ENCODE measurements at places on chromosomes 6 and 20.
A peak's percentile ranks its signal among the peaks of the same experiment; 100 is the strongest.

GRCh38 chr20:9474835-9475415 lies 39.5 kb upstream of the LAMP5 start:
- no peak for DNase-seq

DNA sequence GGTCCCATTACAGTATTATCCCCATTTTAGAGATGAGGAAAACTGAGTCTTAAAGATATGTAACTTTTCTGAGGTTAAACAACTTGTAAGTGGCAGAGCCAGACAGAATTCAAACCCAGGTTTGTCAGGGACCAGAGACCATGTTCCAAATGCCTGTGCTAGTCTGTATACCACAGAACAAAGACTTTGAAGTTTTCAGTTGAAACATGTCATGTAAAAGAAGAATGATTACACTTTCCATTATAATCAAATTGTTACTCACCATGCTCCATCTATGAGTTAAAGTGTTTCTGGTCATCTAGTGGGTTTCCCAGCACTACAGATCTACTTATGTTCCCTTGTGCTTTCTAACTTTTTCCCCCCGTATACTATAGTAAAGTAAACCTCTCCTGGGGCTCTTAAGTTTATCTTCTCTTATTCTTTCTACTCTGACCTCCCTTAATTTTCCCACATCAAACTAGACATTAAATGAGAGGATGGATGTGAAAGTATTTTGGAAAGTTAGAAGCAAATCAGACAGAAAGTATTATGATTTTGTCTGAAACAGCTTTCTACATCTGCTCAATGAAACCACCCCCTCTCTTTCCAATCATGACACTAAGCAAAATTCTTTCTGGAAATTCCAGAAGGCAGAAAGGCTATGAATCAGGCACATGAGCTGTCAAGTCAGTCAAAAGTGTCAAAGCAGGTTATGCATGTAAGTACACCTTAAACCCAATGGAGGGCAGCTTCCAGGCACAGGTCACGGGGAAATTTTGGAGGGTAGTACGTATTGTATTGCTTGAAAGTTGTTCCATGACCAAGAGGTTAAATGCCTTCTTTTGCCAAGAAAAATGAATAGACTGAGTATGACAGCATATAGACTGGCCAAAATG lies 132.7 kb upstream of the MAP3K7 start:
- DNase-seq: no peak

DNA sequence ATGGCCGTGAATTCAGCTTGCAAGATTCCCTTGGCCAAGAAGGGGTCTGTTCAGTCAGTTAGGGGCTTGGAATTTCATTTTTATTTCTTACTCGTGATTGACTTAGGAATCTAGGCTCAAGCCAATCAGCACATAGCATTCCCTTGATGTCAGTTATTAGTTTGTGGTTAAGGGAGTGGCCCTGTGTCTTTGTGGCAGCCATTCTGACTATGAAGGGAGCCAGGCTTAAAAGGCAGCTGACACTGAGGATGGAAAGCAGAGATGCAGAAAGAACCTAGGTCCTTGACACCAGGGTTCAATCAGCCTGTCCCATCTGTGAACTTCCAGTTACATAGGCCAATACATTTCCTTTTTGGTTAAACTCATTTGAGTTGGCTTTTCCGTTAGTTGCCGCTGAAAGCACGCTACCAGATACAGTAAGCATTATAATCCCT lies 48.1 kb downstream of the MCUR1 start:
- DNase-seq: peak; percentile 69

- no peak for DNase-seq
Observed at GRCh38 chr6:48389146-48390043, 278.4 kb upstream of the PTCHD4 start.

GRCh38 chr6:168724669-168725570 lies 283.9 kb downstream of the SMOC2 start:
- DNase-seq: no peak

- DNase-seq: peak; percentile 80
Observed at GRCh38 chr6:113476937-113477839, 380.0 kb upstream of the MARCKS start.

DNA sequence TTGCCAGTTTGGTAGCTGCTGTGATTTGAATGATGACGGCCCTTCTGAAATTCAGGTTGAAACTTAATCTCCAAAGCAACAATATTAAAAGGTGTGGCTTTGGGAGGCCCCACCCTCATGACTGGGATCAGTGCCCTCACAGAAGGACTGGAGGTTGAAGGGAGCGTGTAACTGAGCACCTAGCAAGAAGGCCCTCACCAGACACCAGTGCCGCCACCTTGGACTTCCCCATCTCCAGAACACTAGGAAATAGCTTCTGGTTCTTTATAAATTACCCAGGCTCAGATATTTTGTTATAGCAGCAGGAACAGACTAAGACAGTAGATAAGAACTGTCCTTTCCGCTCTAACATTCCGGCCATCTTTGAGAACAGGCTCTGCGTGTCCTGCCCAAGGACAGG lies 243.1 kb downstream of the DLL1 start:
- DNase-seq: no peak

DNA sequence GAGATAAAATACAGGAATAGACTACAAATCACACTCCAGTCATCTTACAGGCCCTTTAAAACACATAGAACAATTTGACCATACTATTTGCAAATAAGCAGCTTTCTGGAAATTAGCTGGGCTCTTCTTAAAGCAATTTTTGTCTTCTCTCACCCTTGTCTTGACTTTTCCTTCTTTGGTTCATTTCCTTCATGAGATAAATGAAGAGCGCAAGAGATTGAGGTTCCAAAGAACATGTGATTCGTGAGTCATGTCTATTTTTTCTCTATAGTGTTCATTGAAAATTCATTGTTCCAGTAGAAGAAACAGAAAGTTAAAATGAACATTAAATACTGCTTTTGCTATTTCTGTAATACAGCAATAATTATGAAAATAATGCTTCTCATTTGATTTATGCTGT lies 33.9 kb downstream of the PRDM1 start:
- DNase-seq: no peak

GRCh38 chr20:57647006-57647932 lies 27.0 kb upstream of the ZBP1 start:
- DNase-seq: no peak

DNA sequence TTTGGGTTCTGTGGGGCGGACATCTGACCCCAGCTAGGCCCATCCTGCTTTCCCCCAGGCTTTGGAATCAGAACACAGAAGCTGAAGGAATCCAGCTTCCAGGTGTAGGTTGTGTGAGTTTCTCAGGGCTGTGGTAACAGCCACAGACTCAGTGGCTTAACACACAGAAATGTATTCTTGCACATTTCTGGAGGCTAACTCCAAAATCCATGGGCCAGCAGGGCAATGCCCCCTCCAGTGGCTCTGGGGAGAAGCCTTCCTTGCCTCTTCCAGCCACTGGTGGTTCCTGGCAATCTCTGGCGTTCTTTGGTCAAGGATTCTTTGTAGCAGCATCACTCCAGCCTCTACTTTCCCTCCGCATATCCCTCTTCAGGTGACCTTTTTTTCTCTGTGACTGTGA lies 1.3 kb upstream of the EMILIN3 start:
- DNase-seq: no peak

DNA sequence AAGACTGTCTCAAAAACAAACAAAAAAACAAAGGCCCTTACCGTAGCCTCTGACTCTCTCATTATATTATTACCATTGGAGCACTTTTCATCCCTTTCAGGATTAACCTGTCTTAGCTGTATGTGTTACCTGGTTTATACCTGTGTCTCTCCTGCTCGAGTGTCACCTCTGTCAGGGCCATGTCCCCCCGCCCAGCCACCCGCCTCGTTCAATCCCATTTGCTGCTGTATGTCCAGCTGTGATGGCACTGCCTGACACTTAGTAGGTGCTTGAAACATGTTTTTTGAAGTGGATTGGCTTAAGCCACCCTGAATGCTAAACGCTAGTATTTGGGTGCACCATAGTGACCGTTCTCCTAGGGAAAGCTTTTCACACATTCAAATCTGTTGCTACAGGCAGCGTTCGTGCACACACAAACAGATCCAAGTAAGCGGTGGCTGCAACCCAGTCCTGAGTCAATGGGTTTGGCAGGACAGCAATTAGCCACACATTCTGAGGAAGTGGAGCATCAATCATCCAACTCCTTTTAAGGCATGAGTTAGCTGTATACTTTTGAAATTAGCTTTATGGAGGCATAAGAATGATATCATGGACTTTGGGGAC lies 98.9 kb upstream of the ZNF217 start:
- DNase-seq: peak; percentile 63

GRCh38 chr6:88626460-88626859 lies 337.0 kb downstream of the RNGTT start:
- no peak for DNase-seq

- DNase-seq: no peak
Observed at GRCh38 chr6:34973547-34974248, 84.6 kb downstream of the ANKS1A start.

GRCh38 chr20:51284871-51285270 lies 257.6 kb downstream of the NFATC2 start:
- DNase-seq: no peak

DNA sequence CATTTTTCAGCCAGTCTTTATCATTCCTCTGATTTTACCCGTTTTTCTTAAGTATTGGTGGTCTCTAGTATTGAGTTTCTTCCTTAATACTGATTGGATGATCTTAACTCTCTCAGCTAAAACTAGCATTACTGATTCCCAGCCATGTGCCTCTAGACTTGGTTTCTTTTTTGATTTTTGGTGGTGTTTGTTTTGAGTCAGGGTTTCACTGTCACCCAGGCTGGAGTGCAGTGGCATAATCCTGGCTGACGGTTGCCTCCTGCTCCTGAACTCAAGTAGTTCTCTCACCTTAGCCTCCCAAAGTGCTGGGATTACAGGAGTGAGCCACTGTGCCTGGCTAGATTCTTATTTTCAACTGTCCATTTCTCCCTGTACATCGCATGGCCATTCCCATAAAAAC lies 24.9 kb downstream of the DPPA5 start:
- no peak for DNase-seq

DNA sequence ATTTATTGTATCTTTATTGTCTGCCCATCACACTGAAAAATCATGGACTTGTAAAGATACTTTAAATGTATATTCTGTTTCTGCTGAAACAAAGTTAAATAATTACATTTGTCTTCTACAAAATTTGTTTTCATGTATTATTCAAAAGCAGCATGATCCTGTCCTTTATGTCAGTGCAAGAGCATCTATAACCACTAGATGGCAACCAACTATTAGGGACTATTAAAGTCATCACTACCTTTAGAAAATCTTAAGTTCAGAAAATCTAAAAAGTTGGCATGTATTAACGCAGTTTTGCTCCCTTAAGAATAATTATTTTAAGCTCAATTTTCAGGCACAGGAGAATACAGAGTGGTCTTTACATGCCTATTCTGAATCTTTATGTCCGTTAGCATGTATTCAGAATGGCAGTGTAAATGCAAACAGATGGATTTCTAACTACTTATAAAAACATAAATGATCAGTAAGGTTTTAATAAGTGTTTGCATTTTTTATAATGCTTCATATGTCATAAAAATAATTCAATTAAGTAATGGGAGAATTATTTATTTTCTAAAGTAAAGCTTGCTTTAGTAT lies 17.8 kb downstream of the TMEM30A start:
- peak; percentile 72 for DNase-seq

GRCh38 chr6:116011520-116011919 lies 49.2 kb downstream of the FRK start:
- no peak for DNase-seq

DNA sequence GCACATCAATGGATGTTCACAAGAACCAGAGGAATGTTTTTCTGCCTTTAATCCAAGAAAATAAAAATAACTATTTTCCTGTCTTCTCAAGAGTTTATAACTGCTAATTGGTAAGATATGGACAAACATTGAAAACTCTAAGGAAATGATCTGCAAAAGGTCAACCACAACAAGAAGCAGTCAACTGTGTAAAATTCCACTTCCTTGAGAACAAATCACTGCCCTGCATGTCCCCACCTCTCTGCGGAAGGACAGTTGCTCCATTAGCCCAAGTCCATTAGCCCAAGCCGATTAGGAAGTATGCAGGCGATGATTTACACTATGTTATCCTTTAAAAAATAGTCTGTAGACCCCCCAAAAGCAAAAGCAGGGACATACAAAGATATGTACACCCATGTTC lies 27.6 kb downstream of the SLC22A23 start:
- DNase-seq: no peak

- DNase-seq: no peak
Observed at GRCh38 chr20:37316116-37316774, 26.8 kb downstream of the MANBAL start.

DNA sequence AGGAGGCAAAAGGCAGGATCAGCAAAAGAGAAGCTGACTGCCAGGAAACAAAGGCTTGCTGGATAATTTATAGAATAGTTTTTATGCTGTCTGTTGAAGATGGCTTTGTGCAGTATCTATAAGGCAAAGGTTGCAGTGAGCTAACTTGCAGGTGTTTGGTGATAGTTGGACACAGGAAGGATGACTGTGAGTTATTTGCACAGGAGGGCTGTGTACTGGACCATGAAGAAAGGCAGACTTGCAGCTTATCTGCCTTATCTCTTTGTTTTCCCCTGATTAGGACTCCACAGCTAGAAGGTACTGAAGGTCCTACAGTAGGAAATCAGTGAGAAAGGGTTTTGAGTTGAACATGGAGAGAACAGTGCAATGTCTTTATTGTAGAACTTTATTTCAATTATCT lies 2.1 kb downstream of the BTN1A1 start:
- no peak for DNase-seq

DNA sequence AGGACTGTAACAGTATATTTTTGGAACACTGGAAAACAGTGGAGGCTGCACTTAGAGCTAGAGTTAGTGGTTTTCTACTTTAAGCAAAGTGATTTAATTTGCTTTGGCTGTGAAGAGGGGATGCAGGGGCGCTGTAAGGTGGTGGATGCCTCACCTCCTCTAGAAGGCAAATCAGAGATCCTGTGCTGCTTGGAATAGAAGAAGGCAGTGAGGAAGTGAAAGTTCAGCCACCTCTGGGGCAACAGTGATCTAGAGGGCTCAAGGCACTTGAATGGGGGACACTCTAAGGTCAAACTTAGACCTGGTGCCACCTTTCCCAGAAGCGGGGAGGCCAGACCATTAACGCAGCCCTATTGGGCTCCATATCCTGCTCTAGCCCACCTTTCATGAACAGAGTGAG lies 19.0 kb upstream of the SNRPB2 start:
- DNase-seq: no peak

GRCh38 chr6:28710466-28711191 lies 184.9 kb downstream of the GPX5 start:
- DNase-seq: no peak

- no peak for DNase-seq
Observed at GRCh38 chr6:49898904-49899566, 32.7 kb upstream of the CRISP1 start.

GRCh38 chr20:34808583-34808982 lies 16.9 kb downstream of the NCOA6 start:
- DNase-seq: no peak

GRCh38 chr20:21677781-21678180 lies 27.7 kb upstream of the PAX1 start:
- no peak for DNase-seq

GRCh38 chr6:46172176-46172575 lies 1.4 kb upstream of the ENPP5 start:
- no peak for DNase-seq

- peak; percentile 63 for DNase-seq
Observed at GRCh38 chr6:33632558-33633039, 11.5 kb downstream of the ITPR3 start.

All from foreskin fibroblast (primary cell).